ENCODE measurements at places on chromosomes 16 and 17. TPM values are rescaled to one million over a fixed set of nuclear protein-coding genes. Genes with fewer than 3 reads are reported as not detected.

OTOP2 gene
- 0.09 TPM for total RNA-seq

CCL17 gene
- not detected for total RNA-seq

CHRNE gene
- total RNA-seq, result not detected

ELMO3 gene
- total RNA-seq, result 1.7 TPM

KRT33B gene
- total RNA-seq, result not detected

ZSWIM7 gene
- 43.4 TPM for total RNA-seq

PERCC1 gene
- total RNA-seq, result not detected

CPHXL2 gene
- total RNA-seq, result not detected

KRT25 gene
- total RNA-seq, result not detected

FOXO3B gene
- total RNA-seq, result 1.8 TPM

SLC26A11 gene
- 14.0 TPM for total RNA-seq

ASPA gene
- total RNA-seq, result not detected

SULT1A1 gene
- total RNA-seq, result 5.1 TPM

SLC22A31 gene
- total RNA-seq, result 1.3 TPM

OR1F1 gene
- 0.29 TPM for total RNA-seq

ZPBP2 gene
- total RNA-seq, result not detected

NPIPB6 gene
- total RNA-seq, result 1.6 TPM

PYY gene
- not detected for total RNA-seq

TMED6 gene
- total RNA-seq, result 0.08 TPM

HAP1 gene
- total RNA-seq, result 1.2 TPM

NHLRC4 gene
- 0.21 TPM for total RNA-seq

PIRT gene
- not detected for total RNA-seq

FADS6 gene
- total RNA-seq, result 0.03 TPM

ALOX15 gene
- total RNA-seq, result 0.15 TPM

AANAT gene
- 0.31 TPM for total RNA-seq

CCDC200 gene
- total RNA-seq, result 0.14 TPM

APOH gene
- total RNA-seq, result 6.7 TPM

YPEL2 gene
- total RNA-seq, result 2.7 TPM

SKAP1 gene
- total RNA-seq, result not detected

DCUN1D3 gene
- 11.5 TPM for total RNA-seq

CRHR1 gene
- total RNA-seq, result 0.07 TPM

MYCBPAP gene
- total RNA-seq, result 0.49 TPM
